ENCODE measurements at places on chromosomes 1 and 21.

DNA sequence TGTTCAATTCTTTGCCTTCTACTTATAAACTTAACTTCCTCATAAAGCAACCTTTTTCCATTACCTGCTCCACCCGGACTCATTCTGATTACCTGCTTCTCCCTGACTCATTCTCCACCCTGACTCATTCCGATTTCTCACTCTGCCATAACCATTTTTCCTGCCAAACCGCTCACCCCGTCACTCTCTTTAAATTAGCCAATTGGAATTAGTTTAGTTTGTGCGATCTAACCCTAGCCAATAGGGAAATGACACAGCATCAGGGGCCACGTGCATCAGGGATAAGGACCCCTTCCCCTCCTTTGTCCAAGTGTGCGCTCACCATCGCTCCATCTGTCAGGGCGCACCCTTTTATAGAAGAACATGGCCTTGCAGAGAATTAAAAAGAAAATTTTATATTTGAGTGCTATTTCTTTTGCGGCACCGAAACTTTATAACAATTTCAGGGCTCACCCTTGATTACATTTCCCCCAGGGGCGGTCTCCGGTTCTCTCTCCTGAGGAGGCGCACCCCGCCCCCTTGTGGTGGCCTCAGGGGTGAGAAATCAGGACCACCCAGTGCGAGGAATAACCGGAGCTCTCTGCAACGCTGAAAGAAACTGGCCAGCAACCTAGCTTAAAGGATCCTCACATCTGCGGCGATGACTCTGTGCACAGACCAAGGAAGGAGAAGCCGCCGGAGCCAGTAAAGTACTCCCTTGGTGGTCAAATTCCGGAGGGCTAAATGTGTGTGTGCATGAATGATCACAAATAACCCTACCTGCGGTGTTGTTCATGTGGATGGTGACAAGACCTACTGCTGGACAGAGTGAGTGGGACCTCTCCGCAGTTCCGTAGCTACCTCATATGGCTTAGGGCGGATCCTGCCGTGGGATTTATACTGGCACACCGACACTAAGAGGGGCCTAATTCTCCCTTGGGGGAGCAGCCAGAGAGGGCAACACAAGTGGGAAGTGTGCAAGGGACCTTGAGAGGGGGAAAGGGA lies 30.3 kb upstream of the CBR3 start:
- DNase-seq = no peak

DNA sequence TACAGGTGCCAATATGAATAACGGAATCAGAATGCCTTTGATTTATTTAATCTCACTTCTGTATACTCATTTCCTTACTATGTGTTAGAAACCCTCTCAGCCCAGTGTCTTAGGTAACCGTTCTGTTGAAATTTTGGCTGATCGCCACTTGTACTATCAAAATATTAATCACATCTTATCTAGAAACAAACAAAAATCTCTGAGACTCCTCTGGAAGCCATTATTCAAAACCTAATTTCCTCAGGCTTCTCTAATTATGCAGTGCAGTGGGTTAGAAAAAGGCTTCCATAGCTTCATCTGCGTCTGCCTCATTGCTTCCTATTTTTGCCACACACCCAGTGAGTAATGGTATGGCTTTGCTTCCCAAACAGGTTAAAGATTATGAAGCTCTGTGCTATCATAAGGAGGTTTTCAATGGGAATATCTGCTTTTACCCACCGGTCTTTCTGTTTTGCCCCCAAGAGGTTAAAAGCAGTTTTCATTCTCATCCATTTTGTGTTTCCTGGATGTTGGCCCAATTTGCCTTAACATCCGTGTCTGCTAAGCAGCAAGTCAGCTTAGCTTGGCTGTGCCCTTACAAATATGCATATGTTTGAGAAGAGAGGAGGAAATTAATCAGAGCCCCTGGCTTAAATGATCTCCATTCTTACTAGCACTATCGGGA lies 129.6 kb downstream of the RYR2 start:
- DNase-seq = no peak

GRCh38 chr1:202834771-202835547 lies 24.2 kb downstream of the PCAT6 start:
- no peak for DNase-seq

GRCh38 chr1:66563094-66563800 lies 29.3 kb downstream of the SGIP1 start:
- DNase-seq = no peak

GRCh38 chr21:16437586-16437985 lies 707.8 kb downstream of the USP25 start:
- DNase-seq = no peak

GRCh38 chr1:211488641-211489040 lies 3.3 kb downstream of the RD3 start:
- DNase-seq = no peak

DNA sequence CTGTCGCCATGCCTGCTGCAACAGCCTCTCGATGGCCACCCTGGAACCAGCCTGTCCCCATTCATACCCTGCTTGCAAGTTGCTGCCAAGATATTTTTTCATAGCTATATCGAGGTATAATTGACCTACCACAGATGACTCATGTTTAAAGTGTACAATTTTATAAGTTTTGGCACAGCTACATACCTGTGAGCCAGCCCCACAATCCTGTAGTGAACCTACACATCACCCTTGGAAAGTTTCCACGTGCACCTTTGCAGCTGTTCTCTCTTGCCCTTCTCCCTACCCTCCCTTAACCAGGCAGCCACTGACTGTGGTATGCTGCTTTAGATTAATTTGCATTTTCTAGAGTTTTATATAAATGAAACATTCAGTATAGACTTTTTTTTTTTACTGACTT lies 23.0 kb upstream of the KCNJ6 start:
- DNase-seq = no peak

GRCh38 chr1:94298861-94299260 lies 61.5 kb upstream of the ARHGAP29 start:
- no peak for DNase-seq

DNA sequence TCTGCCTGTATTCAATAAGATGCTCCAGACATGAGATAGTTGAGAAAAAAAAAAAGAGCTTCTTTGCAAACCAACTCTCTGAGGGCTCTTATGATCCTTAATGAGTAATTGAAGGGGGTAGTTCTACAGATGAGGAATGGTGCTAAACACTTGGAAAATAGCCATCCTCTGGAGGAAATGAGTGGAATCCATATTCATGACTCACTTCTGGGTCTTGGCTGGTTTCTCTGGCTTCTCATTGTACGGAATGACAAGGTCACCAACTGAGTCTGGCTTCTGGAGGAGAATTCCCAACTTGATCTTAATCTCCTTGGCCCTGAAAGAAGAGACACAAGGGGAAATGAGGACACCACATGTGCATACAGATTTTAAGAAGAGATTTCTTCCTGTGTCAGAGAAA lies 34.7 kb downstream of the RGS5 start:
- no peak for DNase-seq

GRCh38 chr21:33212159-33212851 lies 17.4 kb upstream of the IFNAR2 start:
- no peak for DNase-seq

- DNase-seq = no peak
Observed at GRCh38 chr1:192998536-192998935, 60.6 kb downstream of the UCHL5 start.

DNA sequence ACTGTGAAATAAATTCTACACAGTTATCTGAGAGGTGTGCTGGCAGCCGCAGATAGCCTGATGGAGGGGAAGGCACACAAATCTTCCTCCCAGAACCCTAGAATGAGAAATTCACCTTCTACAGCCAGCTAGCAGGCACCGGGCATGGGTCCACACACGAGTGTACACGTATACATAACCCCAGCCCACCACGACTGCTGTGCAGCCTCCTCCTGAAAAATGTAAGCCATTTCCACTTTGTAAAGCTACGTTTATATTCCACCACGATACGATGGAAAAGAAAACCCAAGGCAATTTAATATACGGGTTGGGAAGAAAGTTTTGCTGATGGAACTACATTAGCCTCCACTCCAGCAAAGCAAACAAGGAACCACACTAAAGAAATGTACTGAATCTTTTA lies 1.8 kb downstream of the BTG3 start:
- DNase-seq = no peak

GRCh38 chr1:12622506-12622905 lies 4.5 kb upstream of the DHRS3 start:
- DNase-seq = no peak

- no peak for DNase-seq
Observed at GRCh38 chr1:223714849-223715603, 2.7 kb downstream of the CAPN2 start.

- no peak for DNase-seq
Observed at GRCh38 chr1:171140956-171141687, 44.0 kb upstream of the FMO2 start.

DNA sequence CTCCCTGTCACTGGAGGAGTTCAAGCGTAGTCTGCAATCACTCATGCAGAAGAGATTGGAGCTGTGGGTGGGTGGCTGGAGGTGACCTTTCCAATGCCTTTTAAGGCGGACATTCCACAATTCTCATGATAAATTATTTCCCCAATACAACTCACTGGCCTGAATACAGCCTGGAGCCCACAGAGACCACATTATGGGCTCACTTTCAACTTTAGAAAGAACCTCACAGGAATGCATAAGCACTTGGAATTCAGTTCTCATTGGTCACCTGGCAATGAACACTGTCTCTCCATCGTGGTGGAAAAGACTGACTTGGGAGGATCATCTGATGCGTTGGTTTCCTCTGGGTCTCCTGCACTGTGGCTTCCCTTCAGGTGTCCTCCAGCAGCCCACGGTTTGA lies 151.8 kb upstream of the KCND3 start:
- DNase-seq = no peak

DNA sequence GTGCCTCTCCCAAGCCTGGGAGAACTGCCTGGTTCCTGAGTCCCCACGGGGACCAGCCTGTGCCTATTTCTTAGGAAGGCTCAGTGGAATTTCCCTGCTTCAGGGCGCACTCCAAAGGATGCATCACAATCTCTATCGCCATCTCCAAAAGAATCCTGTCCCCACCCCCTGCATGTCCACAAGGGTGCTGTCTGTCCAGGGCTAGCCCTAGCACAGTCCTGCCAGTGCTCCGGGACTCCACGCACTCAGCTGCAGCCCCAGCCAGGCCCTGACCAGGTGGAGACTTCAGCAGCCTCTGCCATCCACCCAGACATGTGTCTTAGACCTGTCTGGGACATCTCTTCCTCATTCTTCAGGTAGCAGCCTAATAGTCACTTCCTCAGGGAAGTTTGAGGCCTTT lies 199.7 kb downstream of the GRIK3 start:
- DNase-seq = no peak

DNA sequence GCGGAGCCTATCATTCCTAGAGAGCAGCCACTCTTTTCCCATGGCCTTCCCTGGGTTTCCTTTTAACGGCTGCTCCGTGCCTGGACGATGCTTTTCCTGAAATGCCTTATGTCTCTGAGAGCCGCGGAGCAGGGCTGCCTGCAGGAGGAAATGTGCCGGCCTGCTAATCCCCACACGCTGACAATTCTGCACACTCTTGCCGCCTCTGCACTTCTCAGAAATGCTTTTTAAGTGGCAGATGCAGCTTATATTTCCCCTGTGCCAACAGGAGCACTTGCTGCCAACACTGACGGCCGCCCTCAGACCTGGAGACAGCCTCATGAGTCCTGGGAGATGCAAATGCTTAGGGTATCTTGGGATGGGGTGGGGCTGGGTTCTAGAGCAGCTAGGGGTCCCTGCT lies 253.2 kb downstream of the GRIK3 start:
- no peak for DNase-seq

DNA sequence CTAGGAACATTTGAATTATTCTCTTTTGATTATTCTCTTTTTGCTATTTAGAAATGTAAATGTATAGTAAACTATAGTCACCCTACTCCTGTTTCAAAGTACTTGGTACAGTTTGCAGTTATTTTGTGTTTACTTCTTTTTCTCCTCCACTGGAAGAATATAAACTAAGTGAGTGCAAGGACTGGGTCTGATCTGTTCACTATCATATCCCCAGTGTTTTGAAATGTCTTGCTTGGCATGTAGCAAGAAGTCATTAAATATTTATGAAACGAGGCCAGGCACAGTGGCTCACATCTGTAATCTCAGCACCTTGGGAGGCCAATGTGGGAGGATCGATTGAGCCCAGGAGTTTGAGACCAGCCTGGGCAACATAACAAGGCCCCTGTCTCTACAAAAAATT lies 35.8 kb upstream of the PODN start:
- no peak for DNase-seq

- no peak for DNase-seq
Observed at GRCh38 chr21:39073717-39074116, 109.5 kb downstream of the PSMG1 start.

GRCh38 chr21:38134084-38134873 lies 122.5 kb upstream of the KCNJ15 start:
- DNase-seq = no peak

- no peak for DNase-seq
Observed at GRCh38 chr1:155128755-155129473, 1.2 kb downstream of the EFNA1 start.

- DNase-seq = no peak
Observed at GRCh38 chr1:160083968-160084770, 2.8 kb downstream of the KCNJ9 start.

DNA sequence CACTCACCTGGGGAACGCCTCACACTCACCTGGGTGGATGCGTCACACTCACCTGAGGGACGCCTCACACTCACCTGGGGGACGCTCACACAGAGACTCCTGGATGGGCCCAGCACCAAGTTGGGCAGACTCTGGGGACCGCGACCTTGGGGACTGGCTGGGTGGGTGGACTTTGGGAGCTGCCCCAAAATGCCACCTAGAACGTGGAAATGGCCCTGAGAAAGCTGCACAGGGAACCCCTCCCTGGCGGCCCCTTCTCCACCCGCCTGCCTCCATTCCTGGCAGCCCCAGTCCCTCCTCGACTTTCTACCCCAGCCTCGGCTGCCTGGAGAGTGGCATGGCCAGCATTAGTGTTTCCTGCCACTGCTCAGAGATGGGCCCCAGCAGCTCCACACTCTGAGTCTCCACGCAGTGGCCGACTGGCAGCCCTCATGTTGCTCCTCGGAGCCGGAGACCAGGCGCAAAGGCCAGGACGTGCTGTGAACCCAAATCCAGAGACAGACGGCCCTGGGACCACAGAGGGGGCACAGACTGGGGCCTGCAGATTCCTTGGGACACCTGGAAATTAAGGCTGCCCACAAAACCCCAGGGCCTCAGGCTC lies 46.5 kb upstream of the ACTRT2 start:
- peak; percentile 53 for DNase-seq

GRCh38 chr1:6600410-6601048 lies 2.1 kb downstream of the KLHL21 start:
- DNase-seq = no peak

GRCh38 chr1:214983126-214983869 lies 99.2 kb upstream of the KCNK2 start:
- DNase-seq = no peak

- no peak for DNase-seq
Observed at GRCh38 chr1:109909561-109909960, 1.1 kb upstream of the CSF1 start.

- no peak for DNase-seq
Observed at GRCh38 chr1:25703671-25704266, 87.2 kb downstream of the MAN1C1 start.

GRCh38 chr1:59520827-59521418 lies 224.0 kb downstream of the FGGY start:
- DNase-seq = no peak

DNA sequence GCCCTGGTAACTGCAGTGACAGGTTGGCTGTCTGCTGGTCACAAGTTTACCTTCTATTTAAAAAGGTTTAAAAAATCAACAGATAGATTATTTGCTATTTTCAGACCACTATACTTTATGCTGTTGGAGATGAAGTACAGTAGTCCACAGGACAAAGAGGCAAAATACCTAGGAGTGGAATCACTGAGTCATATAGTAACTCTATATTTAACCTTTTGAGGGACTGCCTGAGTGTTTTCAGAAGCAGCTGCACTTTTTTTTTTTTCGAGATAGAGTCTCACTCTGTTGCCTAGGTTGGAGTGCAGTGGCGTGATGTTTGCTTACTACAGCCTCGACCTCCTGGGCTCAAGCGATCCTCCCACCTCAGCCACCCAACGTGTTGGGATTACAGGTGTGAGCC lies 11.7 kb downstream of the CNIH4 start:
- DNase-seq = no peak

Data from left forelimb (tissue), 1 donor.